ENCODE measurements at places on chromosomes 3 and 15. TPM values are rescaled to one million over a fixed set of nuclear protein-coding genes. Genes with fewer than 3 reads are reported as not detected.

The WNT7A gene
- not detected for total RNA-seq

The ACTR8 gene
- 59.0 TPM for total RNA-seq

The MORC1 gene
- total RNA-seq = not detected

The PAK6 gene
- 0.27 TPM for total RNA-seq

The RASL12 gene
- total RNA-seq = not detected

The FBXL22 gene
- total RNA-seq = 0.78 TPM

The AMOTL2 gene
- total RNA-seq = not detected

The MNS1 gene
- total RNA-seq = 0.14 TPM

The UPK1B gene
- total RNA-seq = not detected

The BBX gene
- 39.8 TPM for total RNA-seq

The CNTN6 gene
- total RNA-seq = not detected

The OR4F6 gene
- total RNA-seq = not detected

The SUSD5 gene
- total RNA-seq = not detected

The TRIM42 gene
- total RNA-seq = not detected

The FAM3D gene
- not detected for total RNA-seq

The PLD1 gene
- 1.1 TPM for total RNA-seq

The CHRNA5 gene
- 7.7 TPM for total RNA-seq

The SH2D7 gene
- total RNA-seq = not detected

The CHRFAM7A gene
- 2.1 TPM for total RNA-seq

The CHST2 gene
- 7.7 TPM for total RNA-seq

The KCNAB1 gene
- not detected for total RNA-seq

The ZBED2 gene
- total RNA-seq = 546 TPM

Measured in activated T-helper 2 cell treated with anti-CD3 and anti-CD28 coated beads, Interferon-gamma antibody, Interleukin-2, Interleukin-4, amounts not matched to agents 10 μg/mL and 5 μg/mL and 100 μg/mL, durations not matched to agents 14 hours and 24 hours and 36 hours (primary cell).